ENCODE measurements at places on chromosomes 3 and 15. TPM values are rescaled to one million over a fixed set of nuclear protein-coding genes. Genes with fewer than 3 reads are reported as not detected.

ADGRG7 gene
- total RNA-seq = not detected

DNA sequence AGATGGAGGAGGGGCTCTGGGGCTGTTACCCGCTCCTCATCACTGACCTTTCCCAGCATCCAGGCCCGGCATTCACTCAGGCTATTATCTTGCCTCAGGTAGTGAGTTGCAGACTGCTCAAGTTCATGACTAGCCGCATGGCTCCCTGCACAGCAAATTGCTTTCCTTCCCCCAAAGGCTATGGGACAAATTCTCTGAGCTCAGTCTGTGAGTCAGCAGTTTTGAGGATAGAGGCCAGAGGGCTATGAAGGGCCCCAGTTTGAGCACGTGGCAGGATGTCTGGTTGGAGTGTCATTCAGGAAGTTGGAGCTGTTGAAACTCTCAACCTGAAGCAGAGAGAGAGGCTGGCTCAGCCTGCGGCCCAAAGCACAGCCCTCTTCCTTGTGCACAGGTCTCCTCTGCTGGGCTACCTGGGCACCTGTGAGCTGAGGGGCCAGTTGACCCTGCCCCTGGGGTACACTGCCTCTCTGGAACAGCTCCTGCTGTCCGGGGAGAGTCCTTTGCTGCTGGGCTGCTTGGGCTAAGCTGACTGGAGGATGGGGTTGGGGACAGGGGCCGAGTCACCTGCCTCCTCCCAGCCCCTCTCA lies 7.9 kb downstream of the FAH start:
- DNase-seq = no peak

- no peak for DNase-seq
These were observed 272.3 kb upstream of the NECTIN3 start for GRCh38 chr3:110799271-110799670.

GRCh38 chr15:91780387-91780786 lies 73.1 kb upstream of the SLCO3A1 start:
- no peak for DNase-seq

DNA sequence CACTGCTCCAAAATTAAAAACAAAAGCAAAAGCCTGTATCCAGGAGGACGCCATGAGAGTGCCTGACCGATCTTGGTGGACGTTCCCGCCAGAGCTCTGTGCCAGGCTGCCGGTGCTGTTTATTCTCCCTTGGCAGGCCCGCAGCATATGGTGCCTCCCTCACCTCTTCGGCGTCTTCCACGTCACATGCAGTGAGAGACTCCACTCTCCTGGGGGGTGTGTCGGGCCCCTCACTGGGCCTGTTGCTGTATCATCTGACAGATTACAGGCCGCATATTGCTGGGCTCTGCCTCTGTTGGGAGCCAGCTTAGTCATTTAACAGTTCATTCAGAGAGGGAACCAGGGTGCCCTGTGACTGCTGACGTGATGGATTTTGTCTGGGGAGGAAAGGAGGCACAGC lies 86.4 kb upstream of the ARRDC4 start:
- DNase-seq = no peak

- DNase-seq = no peak
These were observed 244.3 kb upstream of the MCTP2 start for GRCh38 chr15:93987068-93987467.

CAND2 gene
- total RNA-seq = 24.4 TPM

DNA sequence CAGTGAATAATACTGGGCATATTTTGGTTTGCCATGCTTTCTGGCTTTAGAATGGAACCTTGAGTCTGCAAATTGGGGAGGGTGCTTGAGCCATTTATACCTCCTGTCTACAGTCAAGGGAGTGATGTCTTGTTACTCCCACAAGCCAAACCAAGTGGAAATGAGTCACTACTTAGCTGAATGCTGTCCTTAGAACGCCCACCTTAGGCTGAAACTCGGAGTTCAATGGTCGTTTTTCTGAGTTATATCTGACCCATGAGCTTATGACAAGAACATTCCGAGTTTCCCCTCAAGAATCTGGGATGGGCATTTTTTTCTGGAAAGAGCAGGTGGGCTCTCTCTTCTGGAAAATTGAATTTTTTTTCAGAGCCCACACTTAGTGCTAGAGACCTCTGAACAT lies 17.4 kb upstream of the CLDN18 start:
- no peak for DNase-seq

- DNase-seq = no peak
These were observed 148.9 kb upstream of the THBS1 start for GRCh38 chr15:39432026-39432425.

DNA sequence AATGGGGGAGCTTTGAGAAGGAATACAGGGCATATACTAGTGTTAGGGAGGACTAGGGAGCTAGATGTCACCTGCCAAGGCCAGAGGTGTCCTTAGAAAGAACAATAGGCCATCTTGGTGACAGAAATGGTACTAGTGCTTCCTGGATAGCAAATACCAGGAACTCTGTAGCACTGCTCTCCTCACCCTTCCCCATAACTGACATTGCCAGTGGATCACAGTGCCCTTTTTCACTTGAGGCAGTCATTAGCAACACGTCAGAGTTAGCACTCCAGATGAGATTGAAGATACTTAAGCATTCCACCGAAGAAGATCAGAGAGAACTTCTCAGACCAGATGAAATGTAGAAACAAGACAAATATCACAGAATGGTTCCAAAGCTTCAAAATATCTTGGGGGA lies 103.1 kb upstream of the PDZRN3 start:
- DNase-seq = no peak

GRCh38 chr15:93980261-93980911 lies 251.0 kb upstream of the MCTP2 start:
- no peak for DNase-seq

BCL2A1 gene
- 5.1 TPM for total RNA-seq

- peak; percentile 53 for DNase-seq
These were observed 406 bp upstream of the GABRB3 start for GRCh38 chr15:26773067-26773877.

DNA sequence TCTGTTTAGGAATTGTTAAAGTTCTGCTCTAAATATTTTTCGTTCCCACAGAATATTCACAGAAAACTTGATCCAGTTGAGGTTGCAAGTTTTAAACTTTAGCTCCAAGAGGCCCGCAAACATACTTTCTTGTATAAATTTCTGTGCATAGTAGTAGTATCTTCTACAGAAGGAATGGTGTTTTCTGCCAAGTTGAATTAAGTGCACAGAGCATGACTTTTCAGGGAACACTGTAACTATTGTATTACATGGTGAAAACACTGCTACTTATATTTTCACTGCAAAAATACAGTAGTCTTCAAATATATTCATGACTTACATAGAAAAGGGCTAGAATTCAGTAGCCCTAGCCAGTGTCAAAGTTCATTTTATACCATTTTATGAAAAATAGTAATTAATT lies 67.0 kb downstream of the SUCNR1 start:
- DNase-seq = no peak

DNA sequence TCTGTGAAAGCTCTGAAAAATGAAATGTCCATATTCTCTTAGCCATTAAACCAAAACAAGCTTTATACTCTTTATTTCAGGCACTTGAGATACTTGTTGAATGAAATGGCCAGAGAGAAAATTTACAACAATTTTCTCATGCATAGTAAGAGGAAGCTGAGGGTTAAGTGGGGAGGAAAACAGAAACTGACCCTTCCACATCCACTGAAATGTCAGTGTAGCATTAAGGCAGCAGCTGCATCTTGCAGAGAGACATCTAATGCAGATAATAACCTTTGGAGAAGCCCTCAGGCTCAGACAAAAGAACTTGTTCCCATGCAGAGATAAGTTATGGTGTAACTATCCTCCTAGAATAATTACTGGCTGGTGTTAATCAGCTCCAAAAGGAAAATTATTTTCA lies 34.0 kb downstream of the ZDHHC23 start:
- DNase-seq = no peak

DNA sequence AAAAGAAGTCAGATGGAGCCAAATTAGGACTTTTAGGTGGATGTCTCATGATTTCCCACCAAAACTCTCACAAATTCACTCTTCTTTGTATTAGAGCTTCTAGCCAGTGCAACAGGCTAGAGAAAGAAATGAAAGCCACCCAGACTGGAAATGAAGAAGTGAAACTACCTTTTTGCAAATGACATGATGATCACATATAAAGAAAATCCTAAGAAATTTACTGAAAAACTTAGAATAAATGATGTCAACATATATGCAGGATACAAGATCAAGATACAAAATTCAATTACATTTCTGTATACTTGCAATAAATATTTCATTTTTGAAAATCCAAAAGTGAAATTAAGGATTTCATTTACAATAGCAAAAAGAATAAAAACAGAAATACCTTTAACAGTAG lies 110.8 kb downstream of the LRIG1 start:
- no peak for DNase-seq

- no peak for DNase-seq
These were observed 21.7 kb downstream of the GXYLT2 start for GRCh38 chr3:72909591-72909990.

Data from aorta (tissue), 5 donors.